EL (cell line): ENCODE measurements at places on chromosomes 13 and 19.

- peak; percentile 9 for DNase-seq
Observed at GRCh38 chr13:28220166-28220565, 81.8 kb downstream of the PAN3 start.

GRCh38 chr19:44634785-44635184 lies 8.9 kb upstream of the PVR start:
- no peak for DNase-seq

- peak; percentile 21 for DNase-seq
Observed at GRCh38 chr13:52010890-52011631, at the start of gene ATP7B. ATP7B (minus strand) TSS chr13:52011450; CDS start chr13:52011337, 113 bp downstream.

- no peak for DNase-seq
Observed at GRCh38 chr13:25069911-25070310, 26.0 kb upstream of the PABPC3 start.

DNA sequence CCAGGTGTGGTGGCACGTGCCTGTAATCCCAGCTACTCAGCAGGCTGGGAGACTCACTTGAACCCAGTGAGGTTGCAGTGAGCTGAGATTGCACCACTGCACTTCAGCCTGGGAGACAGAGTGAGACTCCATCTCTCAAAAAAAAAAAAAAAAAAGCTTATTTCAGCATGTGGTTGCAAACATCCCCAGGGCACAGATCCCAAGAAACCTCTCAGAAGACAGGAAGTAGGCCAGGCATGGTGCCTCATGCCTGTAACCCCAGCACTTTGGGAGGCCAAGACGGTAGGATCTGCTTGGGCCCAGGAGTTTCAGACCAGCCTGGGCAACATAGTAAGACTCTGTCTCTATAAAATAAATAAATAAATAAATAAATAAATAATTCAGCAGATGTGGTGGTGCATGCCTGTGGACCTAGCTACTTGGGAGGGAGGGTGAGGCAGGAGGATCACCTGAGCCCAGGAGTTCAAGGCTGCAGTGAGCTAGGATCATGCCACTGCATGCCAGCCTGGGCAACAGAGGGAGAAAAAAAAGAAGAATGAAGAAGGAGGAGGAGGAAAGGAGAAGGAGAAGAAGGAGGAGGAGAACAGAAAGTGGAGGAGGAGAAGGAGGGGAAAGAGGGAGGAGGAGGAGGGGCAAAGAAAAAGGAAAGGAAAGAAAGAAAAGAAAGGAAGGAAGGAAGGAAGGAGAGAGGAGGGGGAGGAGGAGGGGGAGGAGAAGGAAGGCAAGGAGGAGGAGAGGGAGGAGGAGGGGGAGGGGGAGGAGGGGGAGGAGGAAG lies 4.3 kb upstream of the LRRC8E start:
- peak; percentile 72 for DNase-seq
